ENCODE measurements at places on chromosomes 1 and 21.

GRCh38 chr21:29465546-29465945 lies 166.8 kb downstream of the BACH1 start:
- peak; percentile 62 for DNase-seq

DNA sequence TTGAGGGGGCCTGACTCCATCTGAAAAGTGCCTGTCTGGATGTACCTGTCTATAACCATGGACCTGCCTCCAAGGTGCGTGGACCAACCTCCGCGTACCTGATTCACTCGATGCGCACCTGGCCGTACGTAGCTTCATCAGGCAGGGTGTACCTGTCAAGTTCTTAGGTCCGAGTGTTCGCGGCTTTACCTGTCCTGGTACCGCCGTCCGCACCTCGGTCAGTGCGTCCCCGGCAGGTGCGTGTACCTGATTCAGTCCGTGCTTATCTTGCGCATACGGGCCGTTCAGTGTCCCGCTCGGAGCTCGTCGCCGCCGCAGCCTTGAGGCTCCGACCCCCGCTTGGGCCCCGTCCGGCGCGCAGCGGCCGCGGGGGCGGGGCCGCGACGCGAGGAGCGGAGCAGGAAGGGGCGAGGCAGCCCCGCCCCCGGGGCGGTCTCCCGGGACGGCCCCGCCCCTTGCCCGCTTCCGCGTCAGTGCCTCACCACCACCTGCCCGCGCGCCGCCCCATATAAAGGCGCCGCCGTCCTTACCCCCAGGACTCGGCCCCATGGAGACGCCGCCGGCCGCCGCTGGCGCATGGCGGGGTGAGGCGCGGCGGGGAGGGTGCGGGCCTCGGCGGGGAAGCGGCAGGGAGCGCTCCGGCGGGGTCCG lies at the start of gene ZC3H12A:
TSS of gene ZC3H12A (plus strand) at position 535 of the 651 bp plus-strand sequence. CDS start 917 bp downstream, outside the sequence.
- DNase-seq: peak; percentile 88

- DNase-seq: no peak
These were observed 5.8 kb upstream of the FAM167B start for GRCh38 chr1:32241001-32241763.

- DNase-seq: no peak
These were observed 153.3 kb upstream of the SGIP1 start for GRCh38 chr1:66380452-66381212.

GRCh38 chr1:20625176-20626097 lies 7.8 kb upstream of the PINK1 start:
- no peak for DNase-seq

DNA sequence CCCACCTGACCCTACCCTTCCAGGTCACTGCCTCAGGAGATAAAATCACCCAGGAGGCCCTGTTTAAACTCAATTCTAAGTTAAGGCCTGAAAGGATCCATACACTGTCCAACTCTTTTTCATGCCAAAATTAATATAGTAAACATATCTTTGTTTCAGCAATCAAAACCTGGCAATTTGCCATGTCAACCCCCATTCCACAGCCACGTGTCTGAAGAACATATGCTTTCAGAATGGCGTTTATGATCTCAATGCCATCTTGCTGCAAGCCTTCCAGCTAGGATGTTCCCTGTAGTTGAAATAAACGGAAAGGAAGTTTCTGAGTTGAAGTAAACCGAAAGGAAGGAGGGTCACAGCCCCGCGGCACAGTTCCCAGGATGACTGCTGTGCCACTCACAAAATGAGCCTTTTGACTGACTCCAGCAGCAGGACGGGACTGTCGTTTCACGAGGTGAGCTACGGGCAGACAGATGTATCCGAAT lies 472.0 kb downstream of the SMYD3 start:
- DNase-seq: no peak

DNA sequence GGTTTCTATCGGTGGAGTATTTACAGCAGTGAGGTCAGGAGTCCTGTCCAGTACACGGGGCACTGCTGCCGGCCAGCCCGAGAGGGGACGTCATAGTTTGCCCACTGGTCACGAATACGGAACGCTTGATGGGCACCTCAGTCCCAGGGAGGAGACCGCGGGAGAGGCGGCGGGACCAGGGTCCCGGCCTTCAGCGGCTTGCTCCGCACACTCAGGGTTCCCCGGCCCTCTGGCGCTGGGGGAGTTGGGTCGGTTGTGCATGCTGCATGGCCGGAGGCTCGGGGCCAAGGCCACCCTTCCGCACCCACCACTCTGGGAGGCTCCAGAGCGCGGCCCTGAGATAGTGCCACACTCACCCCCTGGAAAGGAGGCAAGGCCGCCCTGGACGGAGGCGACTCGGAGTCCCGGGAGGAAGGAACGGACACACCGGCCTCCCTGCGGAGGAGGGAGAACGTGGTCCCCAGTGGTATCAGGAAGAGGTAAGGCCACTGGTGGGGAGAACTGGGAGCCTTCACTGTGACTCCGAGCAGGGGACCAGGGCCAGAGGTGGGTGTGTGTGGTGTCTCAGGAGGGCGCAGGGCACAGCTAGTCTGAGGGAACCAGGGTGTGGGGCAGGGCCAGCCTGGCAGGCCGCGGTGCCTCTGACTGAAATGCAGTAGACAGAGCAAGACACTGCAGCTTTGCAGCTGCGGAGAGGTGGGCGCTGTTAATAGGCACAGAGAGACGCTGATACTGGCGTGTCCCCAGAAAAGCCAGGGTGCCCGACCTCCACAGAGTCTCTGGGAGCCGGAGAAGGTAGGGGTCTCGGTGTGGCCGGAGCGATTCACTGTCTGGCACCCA lies 28.6 kb upstream of the PRSS38 start:
- no peak for DNase-seq

Data from hematopoietic multipotent progenitor cell treated with erythropoietin and hydrocortisone succinate and interleukin-3 and kit ligand, for 8 days (in vitro differentiated cells).